Activated T-cell treated with anti-CD3 and anti-CD28 coated beads, Interleukin-2, amount 50 U/mL, for 72 hours (primary cell): ENCODE measurements at places on chromosomes 3 and 15. TPM values are rescaled to one million over a fixed set of nuclear protein-coding genes. Genes with fewer than 3 reads are reported as not detected.

Gene NR2F2
- not detected for total RNA-seq

DNA sequence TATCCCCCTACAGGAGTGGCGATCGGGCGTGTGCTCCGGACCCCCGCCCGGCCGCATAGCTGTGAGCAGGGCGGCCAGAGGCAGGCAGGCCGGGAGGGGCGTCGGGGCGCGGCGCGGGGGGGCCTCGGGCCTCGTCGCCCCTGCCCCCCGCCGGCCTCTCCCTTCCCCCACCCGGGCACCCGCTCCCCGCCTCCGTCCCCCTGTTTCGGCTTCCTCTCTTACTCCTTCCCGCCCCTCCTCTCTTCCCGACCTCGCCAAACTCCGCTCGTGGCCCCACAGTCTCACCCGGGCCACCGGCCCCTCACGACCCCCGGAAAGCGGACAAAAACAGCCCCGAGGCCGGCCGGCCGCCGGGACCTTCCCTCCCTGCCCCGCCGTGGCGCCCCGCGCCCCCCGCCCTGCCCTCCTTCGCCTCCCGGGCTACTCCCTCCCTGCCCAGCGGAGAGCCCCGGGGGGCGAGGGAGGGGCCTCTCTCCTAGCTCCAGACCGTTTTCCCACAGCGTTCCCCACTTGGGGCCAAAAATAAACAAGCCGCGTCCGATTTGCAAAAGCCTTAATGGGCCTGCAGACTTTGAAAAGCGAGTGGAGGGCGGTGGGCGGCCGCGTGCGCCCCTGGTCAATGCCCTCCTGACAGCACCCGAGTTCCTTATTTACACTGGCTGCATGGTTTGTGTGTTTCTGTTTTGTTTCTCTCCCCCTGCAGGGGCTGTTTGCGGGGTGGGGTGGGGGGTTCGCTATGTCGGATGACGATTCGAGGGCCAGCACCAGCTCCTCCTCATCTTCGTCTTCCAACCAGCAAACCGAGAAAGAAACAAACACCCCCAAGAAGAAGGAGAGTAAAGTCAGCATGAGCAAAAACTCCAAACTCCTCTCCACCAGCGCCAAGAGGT lies 1.0 kb downstream of the UBE2E1 start:
- DNase-seq = peak; percentile 16

DNA sequence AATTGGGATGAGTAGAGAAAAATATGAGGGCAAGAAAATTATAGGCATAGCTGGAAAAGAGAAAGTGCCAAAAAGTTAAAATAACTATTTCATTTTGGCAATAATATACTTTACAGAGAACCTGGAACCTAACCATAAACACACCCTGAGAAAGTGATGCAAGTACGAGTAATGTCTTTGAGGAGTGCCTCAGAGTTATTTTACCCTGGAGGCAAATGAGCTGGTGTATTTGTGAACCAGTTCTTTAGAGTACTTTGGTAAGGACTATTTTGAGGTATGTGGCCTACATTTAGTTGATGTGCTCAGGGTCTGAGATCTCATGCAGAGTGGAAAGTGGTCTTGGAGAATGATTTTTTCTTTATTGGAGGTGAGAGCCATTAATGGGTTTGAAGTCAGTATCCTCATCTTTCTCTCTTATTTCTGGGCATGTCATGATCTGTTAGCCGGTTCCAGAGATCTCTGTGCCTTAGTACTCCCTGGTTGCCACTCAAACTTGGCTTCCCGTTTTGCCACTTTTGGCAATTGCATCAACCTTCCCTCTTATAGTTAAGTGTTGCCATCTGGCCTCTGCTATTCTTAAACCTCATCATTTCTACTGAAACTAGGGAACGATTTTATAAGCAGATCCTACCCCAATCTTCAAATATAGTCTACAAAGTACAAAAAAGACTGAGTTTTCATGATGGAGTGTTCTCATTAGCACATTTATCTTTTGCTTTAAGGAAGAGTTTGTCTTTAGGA lies 145.7 kb downstream of the EPHA6 start:
- no peak for DNase-seq

GRCh38 chr3:157572559-157573270 lies 69.5 kb upstream of the VEPH1 start:
- DNase-seq = peak; percentile 21

- no peak for DNase-seq
Measured at GRCh38 chr3:183951459-183951858, 66.2 kb downstream of the ABCC5 start.
